ENCODE measurements at places on chromosomes 4 and X.

DNA sequence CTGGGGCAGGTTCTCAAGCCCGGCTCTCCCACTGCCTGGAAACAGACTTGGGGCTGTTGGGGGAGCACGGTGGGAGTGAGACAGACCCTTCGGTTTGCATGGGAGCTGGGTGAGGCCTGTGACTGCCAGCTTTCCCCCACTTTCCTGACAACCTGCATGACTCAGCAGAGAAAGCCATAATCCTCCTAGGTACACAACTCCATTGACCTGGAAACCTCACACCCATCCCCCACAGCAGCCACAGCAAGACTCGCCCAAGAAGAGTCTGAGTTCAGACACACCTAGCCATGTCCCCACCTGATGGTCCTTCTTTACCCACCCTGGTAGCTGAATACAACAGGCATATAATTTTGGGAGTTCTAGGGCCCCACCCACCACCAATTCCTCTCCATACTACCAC is 57.6 kb upstream of the UBQLN2 start:
- no peak for DNase-seq

GRCh38 chrX:95063554-95063953 is 1389.5 kb downstream of the FAM133A start:
- DNase-seq = no peak

GRCh38 chr4:5143306-5143861 is 92.1 kb downstream of the STK32B start:
- DNase-seq = no peak

DNA sequence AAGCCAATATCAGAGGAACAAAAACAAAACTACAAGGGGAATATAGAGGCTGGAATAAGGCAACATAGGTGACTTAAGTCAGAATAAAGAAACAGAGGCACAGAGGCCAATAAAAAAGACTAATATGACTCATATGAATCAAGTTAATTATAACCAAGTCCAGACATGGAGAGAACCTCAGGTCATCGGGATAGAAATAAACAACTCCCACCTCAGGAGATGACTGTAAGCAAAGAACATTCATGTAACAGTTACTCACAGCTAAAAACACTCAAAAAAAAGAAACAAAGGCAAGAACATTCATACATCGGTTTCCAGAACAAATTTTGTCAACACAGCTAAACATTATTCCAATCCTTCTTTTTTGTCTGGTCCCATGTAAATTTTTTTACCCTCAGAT is 60.3 kb upstream of the RXFP1 start:
- DNase-seq = no peak

DNA sequence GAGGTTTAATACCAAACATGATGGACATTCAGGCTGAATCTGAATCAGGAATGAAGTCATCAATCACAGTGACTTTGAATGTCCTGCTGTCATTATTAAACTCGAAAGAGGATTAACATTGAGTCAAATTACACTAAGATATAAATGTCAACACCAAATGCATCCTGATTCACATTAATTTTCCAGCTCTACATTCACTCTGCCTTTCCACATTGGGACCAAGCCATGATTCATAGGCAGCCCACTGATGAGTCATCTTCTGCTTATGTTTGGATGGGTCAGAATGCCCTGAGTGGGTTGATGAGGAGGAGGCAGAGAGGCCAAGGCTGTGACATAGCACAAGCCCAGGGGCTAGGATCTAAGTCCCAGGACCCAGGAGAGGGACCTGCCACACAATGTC is 247.6 kb upstream of the RPS6KA3 start:
- peak; percentile 57 for DNase-seq

DNA sequence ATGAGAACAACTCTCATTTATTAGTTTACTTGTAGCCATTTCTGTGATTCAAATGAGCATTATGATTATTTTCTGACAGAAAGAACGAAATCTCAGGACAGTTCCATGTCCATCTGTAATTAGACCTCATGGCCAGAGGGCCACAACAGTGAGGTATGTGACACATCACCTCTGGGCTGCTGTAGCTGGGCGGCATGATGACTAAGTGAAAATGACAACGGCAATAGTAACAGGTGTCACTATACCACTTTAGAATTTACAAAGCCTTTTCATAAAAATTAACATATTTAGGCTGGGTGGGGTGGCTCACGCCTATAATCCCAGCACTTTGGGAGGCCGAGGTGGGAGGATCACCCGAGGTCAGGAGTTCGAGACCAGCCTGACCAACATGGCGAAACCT is 252.6 kb downstream of the CBR4 start:
- DNase-seq = no peak

DNA sequence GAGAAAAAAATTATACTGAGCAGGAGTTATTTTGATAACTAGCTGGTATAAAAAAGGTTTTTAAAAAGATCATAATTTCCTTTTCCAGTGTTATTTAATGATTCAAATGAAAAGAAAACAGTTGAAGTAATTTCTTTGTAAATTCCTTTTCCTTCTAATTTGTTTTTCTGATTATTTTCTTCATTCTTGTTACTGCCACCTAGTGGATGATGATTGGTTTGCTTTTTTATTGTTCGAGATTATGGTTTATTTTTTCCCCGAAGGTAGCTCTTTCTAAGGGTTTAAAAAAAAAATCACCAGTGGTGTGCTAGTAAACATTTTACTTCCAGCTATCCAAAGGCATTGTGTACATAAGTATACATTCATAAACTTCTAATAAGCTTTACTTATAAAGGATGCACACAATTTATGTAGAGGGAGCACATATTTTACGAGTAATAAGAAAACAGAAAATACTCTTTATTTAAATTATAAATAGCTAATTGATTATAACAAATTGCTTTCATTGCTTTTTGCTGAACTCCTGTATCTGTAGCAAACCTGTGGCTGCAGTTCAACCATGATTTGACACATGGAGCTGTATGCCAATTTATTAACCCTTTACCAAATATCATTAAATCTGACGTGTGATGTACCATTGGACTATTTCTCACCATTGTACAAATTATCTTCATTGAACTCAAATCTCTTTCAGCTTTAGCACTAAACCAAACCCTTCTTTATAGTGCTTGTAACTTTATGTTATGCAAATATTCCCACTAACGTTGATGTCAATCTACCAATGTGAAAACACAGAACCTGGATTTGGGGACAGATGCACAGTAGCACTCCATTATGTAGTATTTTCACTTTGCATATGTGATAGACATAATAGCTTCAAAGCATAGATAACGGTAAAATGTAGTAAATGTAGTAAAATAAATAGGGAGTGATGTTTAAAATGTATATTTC is 97.8 kb upstream of the ANK2 start:
- DNase-seq = no peak

GRCh38 chr4:150739591-150739990 is 157.6 kb downstream of the MAB21L2 start:
- no peak for DNase-seq

GRCh38 chr4:153546280-153546679 is 80.1 kb downstream of the TMEM131L start:
- no peak for DNase-seq

DNA sequence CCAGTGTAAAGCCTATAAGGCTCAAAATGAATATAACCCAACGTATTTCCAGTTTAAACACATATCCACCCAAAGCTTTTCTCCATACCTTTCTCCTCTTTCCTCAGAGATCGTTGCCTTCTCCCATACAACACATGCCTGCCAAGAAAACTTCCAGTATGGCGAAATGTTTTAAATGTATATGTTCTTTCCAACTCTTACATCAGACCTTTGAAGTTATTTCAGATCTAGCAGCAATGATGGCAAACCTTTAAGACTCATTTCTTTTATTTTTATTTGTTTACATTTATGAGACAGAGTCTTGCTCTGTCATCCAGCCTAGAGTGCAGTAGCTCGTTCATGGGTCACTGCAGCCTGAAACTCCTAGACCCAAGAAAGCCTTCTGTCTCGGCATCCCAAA is 265.4 kb downstream of the BMPR1B start:
- DNase-seq = no peak

- DNase-seq = no peak
These were observed at the start of gene SPOCK3 for GRCh38 chr4:167234316-167234881. Gene SPOCK3, minus strand, starts transcription at chr4:167234494.

DNA sequence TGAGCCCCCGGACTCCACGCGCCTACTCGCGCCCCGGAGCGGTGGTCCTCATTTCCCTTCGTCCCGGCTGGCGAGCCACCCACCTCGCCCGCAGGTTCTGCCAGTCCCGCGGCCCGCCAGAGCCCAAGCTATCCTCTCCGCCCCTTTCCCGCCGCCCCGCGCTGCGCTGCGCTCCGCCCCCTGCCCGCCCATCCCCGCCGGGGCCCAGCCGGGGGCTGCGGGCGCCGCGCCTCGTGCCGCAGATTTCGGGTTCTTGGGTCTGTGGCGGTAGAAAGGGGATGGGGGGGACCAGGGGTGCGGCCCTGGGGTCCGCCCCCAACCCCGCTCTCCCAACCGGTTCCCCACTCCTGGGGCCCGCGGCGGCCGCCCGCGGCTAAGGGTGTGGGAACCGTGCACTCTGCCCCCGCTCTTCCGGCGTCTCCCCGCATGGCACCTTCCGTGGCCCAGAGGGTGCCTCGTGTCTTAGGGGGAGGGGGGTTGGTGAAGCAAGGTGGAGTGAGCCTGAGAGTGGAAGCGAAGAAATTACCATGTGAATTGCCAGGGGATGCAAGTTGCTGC is 650.8 kb upstream of the DIPK2B start:
- no peak for DNase-seq

- DNase-seq = peak; percentile 31
These were observed 39.6 kb downstream of the DDX60L start for GRCh38 chr4:168440442-168441264.

DNA sequence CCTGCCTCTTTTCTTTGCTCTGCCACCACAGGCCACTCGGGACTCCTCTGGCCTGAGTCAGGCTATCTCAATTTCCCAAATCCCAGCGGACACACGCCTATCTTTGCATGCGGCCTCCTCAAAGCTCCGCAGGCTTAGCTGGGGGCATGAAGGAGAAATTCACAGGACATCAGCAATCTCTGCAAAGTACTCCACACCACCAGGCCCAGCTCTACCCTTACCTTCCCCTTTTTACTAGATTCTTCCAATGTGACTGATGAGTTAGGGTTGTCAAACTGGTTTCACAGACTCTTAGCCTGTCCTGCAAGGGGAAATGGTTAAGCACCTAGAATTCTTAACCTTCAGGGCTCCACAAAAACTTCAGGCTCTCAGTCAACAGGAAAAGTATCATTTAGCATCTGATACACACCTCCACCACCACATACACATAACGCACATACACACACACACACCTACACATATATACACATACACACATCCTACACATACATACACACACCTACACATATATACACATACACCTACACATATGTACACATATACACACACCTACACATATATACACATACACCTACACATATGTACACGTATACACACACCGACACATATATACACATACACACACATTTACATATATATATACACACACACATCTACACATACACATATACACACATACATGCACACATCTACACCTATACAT is 349.1 kb downstream of the ANK2 start:
- no peak for DNase-seq

GRCh38 chrX:72137846-72138495 is 6.3 kb upstream of the RTL5 start:
- DNase-seq = no peak

GRCh38 chrX:130861462-130861861 is 41.5 kb downstream of the ENOX2 start:
- no peak for DNase-seq
